ENCODE measurements at places on chromosomes 5 and 9. TPM values are rescaled to one million over a fixed set of nuclear protein-coding genes. Genes with fewer than 3 reads are reported as not detected.

Gene NDST1
- total RNA-seq = 1.9 TPM

Gene PRDM9
- total RNA-seq = not detected

Gene OMD
- not detected for total RNA-seq

Gene CCDC183
- 2.2 TPM for total RNA-seq

Gene SGCD
- total RNA-seq = 0.30 TPM

Gene GMCL2
- total RNA-seq = not detected

Gene IGIP
- 6.9 TPM for total RNA-seq

Gene PFN3
- total RNA-seq = not detected

Gene HK3
- 2.3 TPM for total RNA-seq

Gene PCDHGB2
- 0.88 TPM for total RNA-seq

Gene WDR55
- total RNA-seq = 45.4 TPM

Gene TTLL11
- 3.9 TPM for total RNA-seq

Gene GPR150
- total RNA-seq = 1.0 TPM

Gene EMB
- total RNA-seq = 188 TPM

Gene NACC2
- 11.2 TPM for total RNA-seq

Gene IRGM
- 4.4 TPM for total RNA-seq

Gene CKMT2
- total RNA-seq = not detected

Gene SPINK13
- not detected for total RNA-seq

Gene NUTM2G
- not detected for total RNA-seq

All from activated naive CD8-positive, alpha-beta T cell treated with anti-CD3 and anti-CD28 coated beads, Interleukin-2, amount 10 ng/mL, durations not matched to agents 7 days and 5 days (primary cell).